Effector memory CD4-positive, alpha-beta T cell (primary cell): ENCODE measurements at places on chromosomes 4 and X.

- DNase-seq, result no peak
Observed at GRCh38 chrX:136115904-136116297, 31.4 kb upstream of the FHL1 start.

- DNase-seq, result no peak
Observed at GRCh38 chr4:87054900-87055299, 120.1 kb downstream of the AFF1 start.

DNA sequence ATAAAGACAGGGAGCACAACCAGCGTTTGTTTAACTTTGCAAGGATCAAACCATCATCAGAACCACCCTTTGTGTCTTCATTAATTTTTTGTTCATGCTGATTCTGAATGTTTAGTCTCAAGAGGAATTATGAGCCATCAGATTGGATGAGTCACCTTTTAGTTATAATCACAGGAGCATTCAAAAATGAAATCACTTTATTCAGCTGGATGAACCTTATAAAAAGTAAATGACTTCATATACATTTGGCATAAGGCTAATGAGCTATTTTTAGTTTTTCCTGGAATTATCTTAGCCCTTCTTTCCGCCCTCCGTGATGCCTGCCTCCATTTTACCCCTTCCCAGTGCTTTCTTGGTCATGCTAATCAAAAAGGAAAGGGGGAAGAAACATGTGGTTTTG, 103.6 kb downstream of the SORBS2 start:
- no peak for DNase-seq

DNA sequence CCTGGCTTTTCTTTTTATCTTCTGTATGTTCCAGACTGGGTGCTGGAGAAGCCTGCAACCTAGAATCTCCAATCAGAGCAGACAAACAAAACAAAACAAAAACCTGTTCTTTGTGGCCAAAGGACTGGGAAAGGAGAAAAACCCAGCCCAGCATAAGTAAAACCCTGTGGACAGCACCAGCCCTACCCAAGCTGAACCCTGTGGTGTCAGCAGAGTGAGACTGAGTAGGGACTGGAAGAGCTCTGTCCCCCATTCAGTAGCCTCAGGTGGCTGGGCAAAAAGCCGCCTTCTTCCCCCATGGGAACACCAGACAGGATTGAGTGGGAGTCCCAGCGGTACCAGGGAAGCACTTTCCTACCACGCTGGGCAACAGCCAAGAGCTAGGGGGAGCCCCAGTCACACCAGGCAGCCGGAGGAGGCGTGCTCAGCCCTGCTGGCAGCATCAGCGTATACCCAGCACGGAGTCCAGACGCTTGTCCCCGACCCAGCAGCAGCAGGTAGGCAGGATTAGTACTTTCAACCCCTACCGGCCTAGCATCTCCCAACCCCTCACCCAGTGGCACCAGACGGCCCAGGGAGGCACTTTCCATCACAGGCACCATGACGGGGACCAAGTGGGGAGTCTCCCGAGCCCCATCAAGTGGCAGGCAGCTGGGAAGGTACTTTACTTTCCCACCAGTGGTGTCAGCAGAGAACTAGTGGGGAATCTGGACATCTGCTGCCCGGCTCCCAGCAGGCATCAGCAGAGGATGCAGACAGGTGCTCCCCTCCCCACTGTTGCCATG, 8.6 kb upstream of the JADE3 start:
- peak; percentile 19 for DNase-seq

- DNase-seq, result no peak
Observed at GRCh38 chr4:71609651-71610050, 174.2 kb downstream of the GC start.

GRCh38 chrX:23952984-23953907, 45.4 kb downstream of the CXorf58 start:
- DNase-seq, result peak; percentile 9

- peak; percentile 6 for DNase-seq
Observed at GRCh38 chrX:70196961-70197720, 19.9 kb downstream of the DGAT2L6 start.

DNA sequence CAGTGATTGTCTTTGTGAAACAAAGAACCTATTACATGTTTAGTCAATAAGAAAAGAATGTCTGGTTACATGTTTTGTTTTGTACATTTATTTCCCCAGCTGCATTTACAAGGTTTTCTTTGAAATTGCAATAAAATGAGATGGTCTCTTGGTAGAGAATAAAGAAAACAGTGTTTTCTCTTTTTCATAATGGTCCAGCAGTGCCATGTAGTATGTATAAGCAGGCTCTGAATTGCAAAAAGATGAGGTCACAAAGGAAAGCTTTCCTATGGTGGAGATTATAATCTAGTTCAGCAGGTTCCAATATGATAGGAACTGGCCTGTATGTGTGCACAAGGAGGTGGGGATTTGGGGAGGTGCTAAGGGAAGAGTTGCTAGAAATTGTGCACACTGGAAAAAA, 1417.3 kb downstream of the STIM2 start:
- DNase-seq, result no peak

GRCh38 chrX:123779908-123780396, 47.1 kb upstream of the THOC2 start:
- DNase-seq, result no peak

- no peak for DNase-seq
Observed at GRCh38 chr4:183205709-183206108, 106.7 kb downstream of the WWC2 start.

- no peak for DNase-seq
Observed at GRCh38 chr4:145781351-145781750, 101.4 kb downstream of the C4orf51 start.

- DNase-seq, result no peak
Observed at GRCh38 chrX:46965125-46965758, 53.0 kb downstream of the JADE3 start.

GRCh38 chrX:10011991-10012390, 44.8 kb downstream of the CLDN34 start:
- DNase-seq, result no peak

GRCh38 chrX:57821703-57822387, 88.4 kb downstream of the ZXDA start:
- DNase-seq, result no peak

- DNase-seq, result no peak
Observed at GRCh38 chr4:176592976-176593670, 199.6 kb downstream of the VEGFC start.

GRCh38 chr4:1541449-1542225, 135.4 kb upstream of the NKX1-1 start:
- DNase-seq, result no peak

DNA sequence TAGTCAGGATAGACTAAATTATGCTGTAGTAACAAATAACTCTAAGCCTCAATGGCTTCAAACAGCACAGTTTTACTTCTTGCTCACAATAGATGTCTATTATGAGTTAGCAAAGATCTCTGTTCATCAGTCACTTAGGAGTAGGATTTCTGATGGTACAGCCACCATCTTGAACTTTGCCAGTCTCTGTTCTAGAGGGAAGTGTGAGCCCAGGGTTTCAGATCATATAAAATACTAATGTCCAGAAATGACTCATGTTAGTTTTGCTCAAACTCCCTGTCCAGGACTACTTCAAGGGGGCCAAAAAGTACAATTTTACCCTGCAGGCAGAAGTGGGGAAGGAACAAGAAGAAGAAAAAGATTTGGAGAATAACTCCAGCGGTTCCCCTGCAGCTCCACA, 77.1 kb upstream of the LSM6 start:
- DNase-seq, result no peak

- no peak for DNase-seq
Observed at GRCh38 chr4:31020363-31020762, 300.2 kb downstream of the PCDH7 start.

GRCh38 chr4:7332216-7333023, 102.3 kb downstream of the PSAPL1 start:
- no peak for DNase-seq

DNA sequence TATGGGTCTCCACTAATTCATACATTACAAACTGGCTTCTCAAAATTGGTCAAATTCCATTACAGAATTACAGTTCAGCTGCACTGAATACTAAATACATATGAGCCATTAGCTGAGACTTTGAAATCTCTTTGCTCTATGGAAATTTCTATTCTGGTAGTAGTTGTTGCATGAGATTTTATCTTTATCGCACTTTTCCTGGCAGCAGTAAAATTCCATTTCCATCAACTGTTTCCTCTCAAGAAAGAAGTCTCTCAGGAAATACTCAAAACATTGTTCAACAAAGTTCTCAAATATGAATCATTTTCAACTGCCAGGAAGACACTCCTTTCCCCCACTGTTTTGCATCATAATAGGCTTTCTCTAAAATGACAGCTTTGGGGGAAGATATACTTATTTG, 51.3 kb downstream of the ATP11C start:
- no peak for DNase-seq

- no peak for DNase-seq
Observed at GRCh38 chr4:156949373-156949814, 22.2 kb downstream of the PDGFC start.

GRCh38 chr4:123558865-123559264, 162.3 kb downstream of the SPRY1 start:
- DNase-seq, result no peak

DNA sequence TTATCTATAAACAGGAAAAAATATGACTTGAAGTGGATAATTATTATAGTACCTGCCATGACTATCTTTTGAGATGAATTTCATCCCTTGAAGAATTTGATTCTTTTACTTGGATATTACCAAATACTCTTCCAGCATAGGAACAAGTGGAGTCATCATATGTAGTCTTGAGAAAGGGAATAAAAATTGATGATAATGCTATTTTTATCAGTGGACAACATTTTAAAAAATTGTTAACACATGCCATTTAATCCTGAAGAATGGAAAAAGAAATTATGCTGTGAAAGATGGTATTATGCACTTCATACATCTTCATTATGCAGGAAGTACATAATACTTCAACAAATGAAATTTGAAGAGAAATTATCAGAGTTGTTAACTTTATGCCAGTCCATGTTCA, 83.6 kb downstream of the ITIH6 start:
- DNase-seq, result no peak

GRCh38 chr4:2277956-2278355, 16.0 kb upstream of the MXD4 start:
- DNase-seq, result no peak

DNA sequence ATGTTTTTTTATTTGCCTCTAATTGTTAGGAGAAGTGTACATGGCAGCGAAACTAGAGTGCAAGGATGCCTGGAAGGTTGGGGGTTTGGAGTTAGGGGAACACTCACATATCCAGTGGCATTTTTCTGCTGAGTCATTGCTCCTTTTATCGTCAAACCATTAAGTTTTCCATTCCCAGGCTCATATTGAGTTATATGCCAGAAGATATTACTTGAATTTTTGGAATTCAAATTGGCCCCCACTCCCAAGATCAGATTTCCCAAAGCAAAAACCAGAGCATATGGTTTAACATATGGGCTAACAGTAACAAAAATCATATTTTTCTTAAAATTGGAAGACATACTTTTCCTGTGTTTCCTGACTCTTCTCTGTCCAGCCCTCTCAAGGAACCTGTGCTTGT, 152.7 kb downstream of the FSTL5 start:
- DNase-seq, result no peak

DNA sequence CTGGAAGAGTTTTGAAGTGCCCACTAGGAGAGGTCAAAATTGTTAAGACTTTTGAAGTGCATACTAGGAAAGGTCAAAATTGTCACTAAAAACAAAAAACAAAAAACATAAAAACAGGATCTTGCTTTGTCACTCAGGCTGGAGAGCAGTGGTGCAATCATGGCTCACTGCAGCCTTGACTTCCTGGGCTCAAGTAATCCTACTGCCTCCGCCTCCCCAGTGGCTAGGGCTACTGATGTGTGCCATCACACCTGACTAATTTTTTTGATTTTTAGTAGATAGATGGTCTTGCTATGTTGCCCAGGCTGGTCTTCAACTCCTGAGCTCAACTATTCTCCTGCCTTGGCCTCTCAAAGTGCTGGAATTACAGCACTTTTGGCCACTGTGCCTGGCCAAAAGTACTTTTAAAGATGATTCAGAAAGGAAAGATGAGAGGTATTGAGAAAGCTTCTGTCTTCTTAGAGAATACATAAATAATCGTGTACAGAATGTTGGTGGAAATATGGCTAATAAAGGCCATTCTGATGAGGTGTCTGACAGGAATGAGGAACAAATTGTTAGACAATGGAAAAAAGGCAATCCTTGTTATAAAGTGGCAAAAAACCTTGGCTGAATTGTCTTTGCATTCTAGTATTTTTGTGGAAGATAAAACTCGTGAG, 43.3 kb upstream of the STX18 start:
- no peak for DNase-seq

GRCh38 chr4:8155660-8156421, 2.8 kb downstream of the ABLIM2 start:
- DNase-seq, result no peak

DNA sequence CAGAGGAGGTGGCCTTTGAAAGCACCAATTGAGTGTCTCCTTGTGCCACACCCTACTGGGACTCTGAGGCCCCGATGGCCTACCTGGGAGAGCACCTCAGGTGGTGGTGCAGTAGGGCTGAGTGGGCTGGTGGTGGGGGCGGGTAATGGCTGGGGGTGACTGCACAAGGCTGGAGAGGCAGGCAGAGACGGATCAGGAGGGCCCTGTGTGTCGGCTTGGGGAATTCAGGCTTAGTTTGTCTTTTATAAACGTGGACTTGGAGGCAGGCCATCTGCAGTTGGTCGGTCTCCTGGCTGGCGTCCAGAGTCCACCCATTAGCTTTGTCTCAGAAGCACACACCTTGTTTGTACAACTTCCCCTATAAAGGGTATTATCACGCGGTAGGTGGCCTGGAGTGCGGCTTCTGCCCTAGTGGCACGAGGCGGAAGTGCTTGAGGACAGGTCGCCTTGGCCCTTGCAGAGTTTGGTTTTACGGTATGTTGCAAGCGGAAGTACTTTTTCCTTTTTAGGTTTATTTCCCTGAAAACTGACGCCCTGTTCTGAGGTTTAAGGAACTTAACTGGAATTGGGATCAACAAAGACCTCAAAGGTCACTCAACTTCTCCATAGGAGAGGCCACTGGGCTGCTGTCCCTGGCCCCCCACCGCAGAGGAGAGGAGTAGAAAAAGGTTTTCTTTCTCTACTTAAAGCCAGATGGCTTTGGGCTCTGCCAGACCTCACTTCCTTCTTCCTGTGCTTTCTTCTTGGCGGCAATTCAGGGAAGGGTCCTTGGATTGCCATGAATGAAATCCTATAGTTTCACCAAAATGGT, 8.0 kb downstream of the TBC1D14 start:
- no peak for DNase-seq

DNA sequence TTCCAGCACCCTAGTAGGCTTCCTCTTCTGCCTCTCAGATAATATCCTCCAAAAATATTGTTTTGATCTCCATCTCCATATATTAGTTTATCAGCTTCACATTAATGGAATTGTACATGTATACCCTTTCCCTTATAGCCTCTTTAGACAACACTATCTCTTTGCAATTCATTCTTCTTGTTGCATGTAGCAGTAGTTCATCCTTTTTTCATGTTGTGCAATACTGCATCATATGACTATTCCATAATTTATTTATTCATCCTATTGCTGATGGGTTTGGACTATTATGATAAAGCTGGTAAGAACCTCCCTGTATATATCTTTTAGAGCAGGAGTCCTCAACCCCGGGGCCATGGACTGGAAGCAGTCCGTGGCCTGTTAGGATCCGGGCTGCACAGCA, 148.2 kb upstream of the FAT1 start:
- DNase-seq, result no peak

GRCh38 chr4:153138736-153139135, 65.5 kb upstream of the TRIM2 start:
- DNase-seq, result no peak
